Calu3 (cell line): ENCODE measurements at places on chromosomes 6 and 20. TPM values are rescaled to one million over a fixed set of nuclear protein-coding genes. Genes with fewer than 3 reads are reported as not detected.

DNA sequence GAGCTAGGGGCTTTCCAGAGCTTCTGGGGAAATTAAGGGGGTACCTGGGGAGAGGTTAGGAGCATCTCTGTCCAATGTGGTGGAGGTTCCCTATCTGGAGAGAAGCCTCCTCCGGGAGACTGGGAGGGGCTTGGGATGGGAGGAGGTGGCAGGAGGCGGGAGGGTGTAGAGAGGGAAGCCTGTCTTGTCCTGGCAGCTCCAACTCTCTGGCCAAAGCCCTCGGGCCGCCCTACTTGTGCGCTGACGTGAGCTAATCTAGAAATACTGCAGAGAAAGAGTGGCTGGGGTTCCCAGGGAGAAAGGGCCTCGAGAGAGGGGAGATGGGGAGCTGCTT, 1.6 kb upstream of the SLC32A1 start:
- no peak for DNase-seq

- no peak for DNase-seq
Observed at GRCh38 chr20:40477805-40478204, 211.2 kb downstream of the MAFB start.

Gene SAPCD1
- 26.6 and 30.3 TPM in 2 replicates for total RNA-seq

- DNase-seq: no peak
Observed at GRCh38 chr20:51122931-51123658, 100.2 kb upstream of the KCNG1 start.

DNA sequence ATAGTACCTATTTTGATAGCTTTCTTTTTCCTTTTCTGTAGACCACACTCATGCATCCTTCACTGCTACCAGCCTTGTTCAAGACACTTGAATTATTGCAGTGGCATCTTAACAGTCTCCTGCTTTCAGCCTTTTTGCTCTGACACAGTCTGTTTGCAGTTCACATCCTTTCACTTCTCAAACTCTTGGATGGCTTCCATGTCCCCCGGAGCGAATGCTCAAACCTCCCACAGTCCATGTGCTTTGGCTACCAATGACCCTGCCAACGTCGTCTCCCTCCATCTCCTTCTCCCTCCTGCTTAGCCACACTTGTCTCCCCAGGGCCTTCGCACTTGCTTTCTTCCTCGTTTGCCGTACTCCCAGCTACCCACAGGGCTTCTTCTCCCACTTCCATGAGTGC, 270.0 kb upstream of the ZFP64 start:
- no peak for DNase-seq
